ENCODE measurements at places on chromosomes 7 and 10. TPM values are rescaled to one million over a fixed set of nuclear protein-coding genes. Genes with fewer than 3 reads are reported as not detected.

LIPK gene
- total RNA-seq = not detected

DNA sequence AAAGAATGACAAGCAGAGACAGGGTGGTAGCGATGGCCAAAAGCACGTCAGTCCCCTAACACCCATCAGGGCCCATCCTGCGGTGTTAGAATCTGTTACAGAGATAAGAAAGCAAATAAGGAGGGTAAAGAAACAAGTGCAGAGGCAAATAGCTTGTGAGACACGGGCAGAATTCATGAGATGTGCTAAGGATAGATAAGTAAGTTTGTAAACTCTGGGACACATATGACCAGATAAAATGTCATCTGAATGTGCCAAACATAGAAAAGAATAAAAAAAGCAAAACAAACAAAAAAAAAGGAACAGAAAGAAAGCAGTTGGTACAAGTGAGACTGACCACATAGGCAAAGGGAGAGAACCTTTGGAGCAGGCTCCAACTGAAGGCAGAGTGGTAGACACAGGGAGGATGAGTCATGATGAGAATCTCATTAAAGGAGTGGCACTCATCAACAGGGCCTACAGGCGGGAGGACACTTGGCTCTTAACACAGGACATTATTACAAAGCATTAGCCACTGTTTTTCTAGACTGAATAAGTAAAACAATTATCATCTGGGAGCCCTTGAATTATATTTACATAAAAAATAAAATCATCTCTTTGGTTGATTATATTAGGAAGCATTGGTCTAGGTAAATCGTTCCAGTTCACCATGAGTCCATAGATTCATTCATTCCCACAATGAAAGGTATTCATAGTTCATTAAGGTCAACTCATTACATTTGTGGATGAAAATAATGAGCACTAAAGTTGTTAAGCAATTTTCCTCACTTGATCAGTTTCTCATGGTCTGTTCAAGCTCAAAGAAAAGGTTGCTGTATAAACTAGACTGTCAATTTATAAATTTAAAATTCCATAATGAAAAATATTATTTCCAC lies 21.5 kb upstream of the EPHB6 start:
- H3K4me1 ChIP-seq = no peaks in the 10 kb centered on the region
- no peaks in the 10 kb centered on the region for H3K27me3 ChIP-seq
- H3K4me3 ChIP-seq = no peak overlapping the region
- H3K36me3 ChIP-seq = no peaks in the 10 kb centered on the region
- H3K27ac ChIP-seq = no peak overlapping the region

DNA sequence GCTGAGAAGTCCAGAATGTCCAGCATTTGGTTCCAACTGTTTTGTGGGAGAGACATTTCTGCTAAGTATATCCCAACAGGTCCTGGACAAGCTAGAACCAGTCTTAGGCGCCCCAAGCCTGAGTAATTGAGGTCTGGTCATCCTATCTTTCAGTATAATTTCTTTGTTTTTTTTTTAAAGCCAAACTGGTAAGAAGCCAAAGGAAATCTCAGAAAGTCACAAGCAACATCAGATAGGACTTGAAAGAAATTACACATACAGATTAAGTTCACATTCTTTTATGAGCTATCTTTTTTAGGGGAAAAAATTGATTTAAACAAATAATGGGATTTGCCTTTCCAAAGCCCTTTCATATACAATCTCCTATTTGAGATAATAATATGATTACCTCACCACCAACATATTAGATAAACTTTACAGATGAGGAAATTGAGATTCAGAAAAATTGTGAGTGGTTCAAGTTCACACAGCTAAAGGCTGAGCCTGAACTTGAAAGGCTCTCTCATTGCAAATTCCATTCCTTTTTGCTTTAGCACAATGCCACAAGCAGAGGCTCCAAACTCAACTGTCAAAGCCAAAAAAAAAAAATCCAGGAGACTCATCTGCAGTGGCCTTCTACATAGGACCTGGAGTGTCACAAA lies 15.0 kb downstream of the PDLIM1 start:
- H3K36me3 ChIP-seq = no peaks in the 10 kb centered on the region
- DNase-seq = no peak
- no peaks in the 10 kb centered on the region for H3K27me3 ChIP-seq
- H3K27ac ChIP-seq = peak overlapping the region; percentile 57

RGR gene
- 0.42 TPM for total RNA-seq

CUX1 gene
- 91.3 TPM for total RNA-seq

- H3K4me3 ChIP-seq = no peak overlapping the region
- H3K36me3 ChIP-seq = no peaks in the 10 kb centered on the region
- no peaks in the 10 kb centered on the region for H3K27me3 ChIP-seq
- no peak overlapping the region for H3K27ac ChIP-seq
- DNase-seq = peak; percentile 47
Measured at GRCh38 chr7:73811760-73812168, 19.0 kb upstream of the CLDN4 start.

DNA sequence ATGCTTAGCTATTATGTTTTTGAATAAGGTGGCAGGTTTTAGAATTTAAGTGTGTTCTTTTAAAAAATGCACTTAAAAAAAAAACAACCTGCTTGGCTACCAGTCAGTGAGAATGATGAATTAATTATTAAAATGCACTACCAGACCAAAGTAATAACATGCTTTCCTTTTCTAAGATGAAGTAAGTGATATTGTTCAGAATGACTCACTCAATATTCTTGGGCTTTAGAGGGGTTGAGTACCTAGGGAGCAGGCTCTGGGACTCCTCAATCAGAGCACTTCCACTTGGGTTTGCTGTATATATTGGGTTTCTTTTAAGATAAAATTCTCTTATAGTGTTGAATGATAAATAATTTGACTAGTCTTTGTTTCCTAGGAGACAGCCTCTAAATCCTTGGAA lies 8.6 kb downstream of the STAM start:
- no peaks in the 10 kb centered on the region for H3K36me3 ChIP-seq
- no peak for DNase-seq
- H3K27me3 ChIP-seq = no peaks in the 10 kb centered on the region

DNA sequence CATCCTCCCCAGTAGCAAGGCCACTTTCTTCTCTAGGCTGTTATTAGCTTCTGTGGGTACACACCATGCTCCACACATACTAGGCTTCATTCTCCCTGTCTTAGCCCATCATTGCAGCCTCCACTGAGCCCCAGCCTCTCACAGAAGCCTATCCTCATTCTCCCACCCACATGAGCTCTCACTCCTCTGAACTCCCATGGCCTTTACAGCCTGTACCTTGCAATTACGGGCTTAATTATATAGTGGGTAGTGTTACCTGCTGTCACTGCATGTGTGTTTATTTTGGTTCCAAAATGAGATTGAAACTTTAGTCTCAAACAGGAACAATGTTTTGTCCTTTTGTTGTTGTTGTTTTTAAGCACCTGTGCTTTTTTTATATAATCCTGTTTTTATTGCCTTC lies 460.0 kb downstream of the KCNMA1 start:
- peaks cover 13% of the 10 kb centered on the region for H3K4me1 ChIP-seq
- no peak overlapping the region for H3K27ac ChIP-seq
- H3K27me3 ChIP-seq = no peaks in the 10 kb centered on the region
- H3K4me3 ChIP-seq = no peak overlapping the region

GRCh38 chr10:47321521-47322195 lies 596 bp upstream of the GDF2 start:
- no peaks in the 10 kb centered on the region for H3K4me1 ChIP-seq
- no peak overlapping the region for H3K27ac ChIP-seq

RPEL1 gene
- total RNA-seq = not detected

GRCh38 chr10:35728341-35728740 lies 86.2 kb upstream of the FZD8 start:
- H3K27me3 ChIP-seq = no peaks in the 10 kb centered on the region
- H3K27ac ChIP-seq = no peak overlapping the region
- H3K4me3 ChIP-seq = no peak overlapping the region

GRCh38 chr10:47303105-47303504 lies 3.1 kb downstream of the GDF10 start:
- H3K27me3 ChIP-seq = no peaks in the 10 kb centered on the region
- H3K4me3 ChIP-seq = no peak overlapping the region
- no peak overlapping the region for H3K27ac ChIP-seq
- no peaks in the 10 kb centered on the region for H3K36me3 ChIP-seq
- H3K4me1 ChIP-seq = peaks cover 9% of the 10 kb centered on the region

ENO4 gene
- total RNA-seq = 0.21 TPM

- DNase-seq = no peak
- no peak overlapping the region for H3K27ac ChIP-seq
- H3K4me3 ChIP-seq = no peak overlapping the region
Measured at GRCh38 chr10:725786-726185, 36.3 kb upstream of the DIP2C start.

- no peak for DNase-seq
- no peaks in the 10 kb centered on the region for H3K4me1 ChIP-seq
- H3K27me3 ChIP-seq = no peaks in the 10 kb centered on the region
- no peak overlapping the region for H3K4me3 ChIP-seq
Measured at GRCh38 chr10:86284355-86285105, 82.1 kb downstream of the GRID1 start.

DNA sequence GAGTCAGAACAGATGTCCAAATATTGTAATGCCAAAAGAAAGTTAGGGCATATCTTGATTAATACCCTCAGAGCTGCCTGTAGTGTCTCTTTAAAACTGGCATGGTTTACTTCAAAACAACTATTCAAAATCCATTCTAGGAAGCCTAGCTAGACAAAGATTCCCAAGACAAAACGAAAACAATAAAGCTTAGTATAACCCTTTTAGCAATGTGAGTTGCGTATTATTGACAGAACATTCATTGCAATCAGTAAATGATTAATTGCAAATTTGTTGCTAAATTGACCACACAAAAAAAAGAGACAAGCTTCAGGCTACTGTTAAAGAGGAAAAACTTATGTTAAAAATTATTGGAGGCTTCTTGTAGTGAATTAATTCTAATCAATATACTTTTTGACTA lies 406.9 kb downstream of the DGKB start:
- no peak for DNase-seq
- no peak overlapping the region for H3K27ac ChIP-seq
- no peaks in the 10 kb centered on the region for H3K27me3 ChIP-seq
- H3K4me3 ChIP-seq = no peak overlapping the region

GRCh38 chr10:1873661-1874315 lies 136.5 kb upstream of the ADARB2 start:
- no peak overlapping the region for H3K4me3 ChIP-seq
- DNase-seq = no peak
- H3K27ac ChIP-seq = no peak overlapping the region
- no peaks in the 10 kb centered on the region for H3K27me3 ChIP-seq
- H3K4me1 ChIP-seq = no peaks in the 10 kb centered on the region

DNA sequence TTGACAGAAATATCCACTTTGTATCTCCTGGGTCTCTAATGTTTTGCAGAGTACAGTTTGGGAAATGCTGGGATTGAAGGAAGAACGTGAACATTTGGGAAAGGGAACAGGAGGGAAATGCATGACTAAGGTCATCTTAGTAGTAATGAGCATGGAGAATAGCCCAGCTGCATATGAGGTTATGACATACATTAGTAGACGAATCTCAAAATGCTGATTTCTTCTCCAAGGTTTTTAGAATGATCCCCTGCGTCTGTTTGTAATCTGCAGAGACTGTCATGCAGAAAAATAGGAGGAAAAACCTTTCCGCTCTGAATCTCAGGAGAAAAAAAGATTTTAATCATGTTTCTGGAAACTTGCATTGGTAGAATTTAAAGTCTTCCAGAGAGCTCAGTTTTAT lies 133.6 kb downstream of the PPP1R9A start:
- H3K27ac ChIP-seq = no peak overlapping the region
- no peaks in the 10 kb centered on the region for H3K4me1 ChIP-seq
- no peaks in the 10 kb centered on the region for H3K27me3 ChIP-seq
- DNase-seq = no peak

GSAP gene
- total RNA-seq = 25.5 TPM

DNA sequence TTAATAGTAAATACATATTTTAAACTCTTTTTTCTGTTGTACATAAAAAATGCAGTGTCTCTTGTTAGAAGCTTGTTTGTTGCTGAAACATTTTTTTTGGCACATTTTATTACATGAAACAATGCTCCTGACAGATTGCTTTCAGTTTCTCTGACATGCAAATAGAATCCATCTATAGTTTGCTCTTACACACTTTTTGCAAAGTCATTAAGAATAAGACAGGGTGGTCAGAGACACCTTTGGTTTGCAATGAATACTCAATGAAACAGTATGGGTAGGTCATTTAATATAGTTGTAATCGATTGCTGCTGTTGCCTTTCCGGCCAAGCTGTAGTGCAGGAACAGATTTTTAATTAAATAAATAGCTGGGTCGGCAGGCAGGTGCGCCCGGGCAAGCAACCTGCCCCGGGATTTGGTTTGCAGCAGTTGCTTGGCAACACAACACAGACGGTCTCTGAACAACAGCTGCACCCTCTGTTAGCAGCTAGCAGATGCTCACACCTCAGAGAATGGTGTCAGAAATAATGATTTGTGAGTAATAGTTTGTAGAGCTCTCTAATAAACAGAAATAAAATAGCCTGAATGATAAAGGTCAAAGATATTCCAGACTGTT lies 115.7 kb upstream of the CACNA2D1 start:
- no peaks in the 10 kb centered on the region for H3K27me3 ChIP-seq
- H3K27ac ChIP-seq = no peak overlapping the region
- H3K4me1 ChIP-seq = peaks cover 7% of the 10 kb centered on the region
- no peak overlapping the region for H3K4me3 ChIP-seq

DNA sequence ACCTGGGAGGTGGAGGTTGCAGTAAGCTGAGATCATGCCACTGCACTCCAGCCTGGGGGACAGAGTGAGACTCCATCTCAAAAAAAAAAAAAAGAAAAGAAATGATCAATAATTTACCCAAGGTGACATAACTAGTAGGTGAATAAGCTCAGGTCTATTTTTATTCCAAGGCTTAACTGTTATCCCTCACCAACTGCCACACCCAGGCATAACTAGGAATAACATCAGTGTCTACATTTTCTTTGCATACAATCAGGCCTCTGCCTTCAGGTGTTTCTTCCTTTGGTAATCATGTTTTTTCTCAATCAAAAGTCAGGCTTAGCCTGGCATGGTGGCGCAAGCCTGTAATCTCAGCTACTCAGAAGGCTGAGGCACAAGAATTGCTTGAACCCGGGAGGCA lies 26.6 kb downstream of the CPEB3 start:
- DNase-seq = no peak
- H3K4me3 ChIP-seq = no peak overlapping the region
- no peaks in the 10 kb centered on the region for H3K4me1 ChIP-seq
- no peaks in the 10 kb centered on the region for H3K27me3 ChIP-seq
- H3K36me3 ChIP-seq = no peaks in the 10 kb centered on the region
- no peak overlapping the region for H3K27ac ChIP-seq

GRCh38 chr7:34451923-34452322 lies 206.1 kb upstream of the NPSR1 start:
- no peak overlapping the region for H3K27ac ChIP-seq
- H3K4me1 ChIP-seq = no peaks in the 10 kb centered on the region
- H3K4me3 ChIP-seq = no peak overlapping the region
- no peaks in the 10 kb centered on the region for H3K36me3 ChIP-seq
- no peak for DNase-seq

AUTS2 gene
- total RNA-seq = 58.2 TPM

- H3K27ac ChIP-seq = no peak overlapping the region
- no peaks in the 10 kb centered on the region for H3K27me3 ChIP-seq
- H3K4me1 ChIP-seq = no peaks in the 10 kb centered on the region
- no peak overlapping the region for H3K4me3 ChIP-seq
- no peak for DNase-seq
Measured at GRCh38 chr10:61151059-61151458, 207.1 kb upstream of the RHOBTB1 start.

- no peak overlapping the region for H3K4me3 ChIP-seq
- no peak for DNase-seq
- no peak overlapping the region for H3K27ac ChIP-seq
- no peaks in the 10 kb centered on the region for H3K27me3 ChIP-seq
- no peaks in the 10 kb centered on the region for H3K36me3 ChIP-seq
Measured at GRCh38 chr7:90551036-90551435, 45.1 kb upstream of the CDK14 start.

GRCh38 chr7:28989211-28989980 lies 31.3 kb upstream of the TRIL start:
- H3K36me3 ChIP-seq = no peaks in the 10 kb centered on the region
- no peaks in the 10 kb centered on the region for H3K4me1 ChIP-seq
- H3K27me3 ChIP-seq = no peaks in the 10 kb centered on the region
- peak overlapping the region; percentile 13 for H3K27ac ChIP-seq
- no peak overlapping the region for H3K4me3 ChIP-seq
- DNase-seq = no peak

PAPOLB gene
- 1.5 TPM for total RNA-seq

Data from tibial nerve (tissue), 4 donors.